ENCODE measurements at places on chromosomes 12 and 14.

DNA sequence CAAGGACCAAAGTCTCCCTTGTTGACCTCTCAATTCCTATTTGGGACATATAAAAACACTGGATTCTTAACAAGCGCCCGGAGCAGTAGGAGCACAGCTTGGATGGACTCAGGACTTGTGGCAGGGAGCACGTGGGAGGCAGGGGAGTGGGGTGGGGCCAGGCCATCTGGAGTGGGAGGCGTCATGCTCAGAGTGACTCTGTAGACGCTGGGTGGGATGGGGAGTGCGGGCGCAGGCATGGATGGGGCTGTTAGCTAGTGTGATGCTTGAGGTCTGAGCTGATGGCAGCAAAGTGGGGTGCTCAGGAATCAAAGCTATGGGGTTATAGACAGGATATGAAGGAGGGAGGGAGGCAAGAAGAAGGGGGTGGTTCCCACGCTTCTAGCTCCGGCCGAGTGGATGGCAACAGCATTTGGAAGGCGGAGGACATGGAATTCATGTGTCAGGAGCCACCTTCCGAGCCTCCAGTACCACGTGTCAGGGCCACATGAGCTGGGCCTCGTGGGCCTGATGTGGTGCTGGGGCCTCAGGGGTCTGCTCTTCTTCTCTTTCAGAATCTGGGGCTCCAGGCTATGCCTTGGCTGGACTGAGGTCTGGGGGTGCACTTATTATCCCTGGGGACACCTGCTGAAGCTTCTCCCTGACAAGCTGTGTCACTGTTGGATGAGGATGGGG, 26.2 kb downstream of the MEG3 start:
- DNase-seq = no peak

- peak; percentile 80 for DNase-seq
Observed at GRCh38 chr12:119544765-119545625, 48.6 kb upstream of the TMEM233 start.

- DNase-seq = no peak
Observed at GRCh38 chr14:68331426-68331825, 461.4 kb downstream of the ZFP36L1 start.

GRCh38 chr14:81265636-81266169, 44.9 kb upstream of the GTF2A1 start:
- DNase-seq = no peak

GRCh38 chr14:100962494-100962893, 59.0 kb upstream of the RTL1 start:
- no peak for DNase-seq

GRCh38 chr12:92899386-92900001, 29.6 kb downstream of the EEA1 start:
- DNase-seq = no peak

GRCh38 chr12:131454418-131455217, 256.3 kb upstream of the SFSWAP start:
- DNase-seq = peak; percentile 40

- DNase-seq = no peak
Observed at GRCh38 chr14:104994978-104995377, 9.4 kb downstream of the CLBA1 start.

- DNase-seq = no peak
Observed at GRCh38 chr12:19771858-19772257, 332.6 kb downstream of the AEBP2 start.

DNA sequence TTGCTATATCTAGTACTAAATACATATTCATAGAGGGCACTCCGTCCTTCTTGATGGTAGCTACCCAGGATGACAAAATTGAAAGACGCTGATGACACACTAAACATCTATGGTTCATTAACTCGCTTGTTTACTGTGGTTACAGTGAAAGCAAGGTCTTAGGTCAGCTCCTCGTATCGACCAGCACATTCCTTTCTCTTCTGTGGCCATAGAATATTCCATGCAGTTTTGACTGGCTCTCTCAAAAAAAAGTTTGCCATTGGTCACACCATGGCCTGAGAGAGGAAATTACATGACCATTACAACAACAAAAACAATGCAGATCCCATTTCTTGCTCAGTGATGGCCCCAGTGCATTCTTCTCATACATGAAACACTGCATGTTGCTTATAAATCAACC, 411.4 kb upstream of the SOX5 start:
- DNase-seq = no peak

- DNase-seq = no peak
Observed at GRCh38 chr14:53946404-53947093, 10.1 kb downstream of the BMP4 start.

- DNase-seq = peak; percentile 32
Observed at GRCh38 chr14:22471545-22472121, 117.4 kb downstream of the DAD1 start.

DNA sequence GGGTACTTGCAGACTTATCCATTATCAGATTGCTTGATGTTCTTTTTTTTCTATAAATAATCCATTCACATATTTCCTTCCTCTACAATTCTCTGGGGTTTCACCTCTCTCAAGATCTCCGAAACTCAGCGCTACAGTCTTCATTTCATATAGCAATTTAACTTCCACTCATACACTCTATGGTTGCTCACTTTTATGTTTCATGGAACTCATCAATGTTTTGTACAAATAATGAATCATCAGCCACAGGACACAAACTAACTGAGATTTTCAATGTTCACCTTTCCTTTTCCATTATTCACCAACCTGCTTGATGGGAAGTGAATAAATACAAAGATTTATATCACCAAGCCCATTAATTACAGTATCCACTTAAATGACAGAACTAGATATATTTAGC, 534.7 kb downstream of the LRFN5 start:
- no peak for DNase-seq

- DNase-seq = peak; percentile 14
Observed at GRCh38 chr12:75812271-75813018, 219.1 kb downstream of the PHLDA1 start.

- no peak for DNase-seq
Observed at GRCh38 chr12:51898506-51898905, 8.8 kb upstream of the ACVRL1 start.

- no peak for DNase-seq
Observed at GRCh38 chr14:36773136-36773540, 111.5 kb downstream of the PAX9 start.

DNA sequence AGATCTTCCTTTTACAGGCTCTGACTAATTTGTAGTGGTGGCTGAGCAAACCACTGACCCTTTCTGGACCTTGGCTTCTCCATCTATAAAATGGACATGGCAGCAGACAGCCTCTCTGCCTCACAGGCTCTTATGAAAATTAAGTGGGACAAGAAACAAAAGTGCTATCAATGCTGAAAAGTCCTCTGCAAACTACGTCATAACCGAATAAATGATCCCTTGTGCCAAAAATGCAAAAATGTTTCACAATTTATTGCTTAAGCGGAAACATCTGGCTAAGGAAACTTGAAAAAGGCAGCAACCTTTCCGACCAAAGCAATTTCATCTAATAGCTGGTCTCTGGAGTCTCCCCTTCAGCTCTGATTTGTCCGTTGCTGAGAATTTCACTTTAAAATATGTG, 108.5 kb upstream of the PLXNC1 start:
- DNase-seq = no peak

- no peak for DNase-seq
Observed at GRCh38 chr14:21023817-21024584, 860 bp downstream of the NDRG2 start.

DNA sequence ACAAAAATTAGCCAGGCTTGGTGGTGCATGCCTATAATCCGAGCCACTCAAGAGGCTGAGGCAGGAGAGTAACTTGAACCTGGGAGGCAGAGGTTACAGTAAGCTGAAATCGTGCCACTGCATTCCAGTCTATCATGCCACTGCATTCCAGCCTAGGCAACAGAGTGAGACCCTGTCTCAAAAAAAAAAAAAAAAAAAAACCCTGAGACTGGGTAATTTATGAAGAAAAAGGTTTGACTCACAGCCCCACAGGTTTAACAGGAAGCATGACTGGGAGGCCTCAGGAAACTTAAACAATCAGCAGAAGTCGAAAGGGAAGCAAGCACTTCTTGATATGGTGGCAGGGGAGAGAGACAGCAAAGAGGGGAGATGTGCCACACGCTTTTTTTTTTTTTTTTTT, 123.2 kb downstream of the GXYLT1 start:
- no peak for DNase-seq

DNA sequence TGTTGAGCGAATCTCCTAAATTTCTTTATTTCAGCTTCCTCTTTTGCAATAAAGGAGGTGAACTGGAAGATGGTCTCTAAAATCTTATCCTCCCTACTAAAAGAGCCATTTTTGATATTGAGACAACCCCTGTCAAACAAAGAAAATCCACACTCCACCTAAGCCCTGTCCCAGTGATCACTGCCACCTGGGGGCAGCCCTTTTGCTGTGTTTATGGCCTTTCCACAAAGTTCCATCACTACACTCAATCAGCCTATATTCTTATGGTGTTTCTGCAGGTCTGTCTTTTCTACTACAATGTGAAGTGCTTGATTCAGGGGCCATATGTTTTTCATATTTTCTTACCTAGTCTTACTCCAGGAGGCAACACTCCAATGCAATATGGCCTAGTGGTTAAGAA, 163.7 kb downstream of the BMP4 start:
- DNase-seq = no peak

DNA sequence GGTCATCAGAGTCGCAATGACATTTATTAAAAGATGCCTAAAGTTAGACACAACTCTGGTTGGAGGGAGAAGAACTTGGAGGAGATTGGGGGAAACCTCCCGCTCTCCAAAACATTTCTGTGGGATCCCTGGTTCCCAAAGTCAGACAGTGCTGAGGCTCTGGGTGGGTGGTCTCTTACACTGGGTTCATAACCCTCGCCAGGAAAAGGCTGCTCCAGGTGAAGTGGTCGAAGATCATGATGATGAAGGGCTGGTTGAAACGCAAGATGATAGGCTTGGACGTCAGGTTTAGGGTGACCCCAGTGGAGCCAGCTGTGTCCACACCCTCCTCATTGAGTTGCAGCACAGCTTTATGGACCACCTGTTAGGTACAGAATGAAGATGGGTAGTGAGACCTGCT, 11.2 kb upstream of the SERPINA10 start:
- no peak for DNase-seq

DNA sequence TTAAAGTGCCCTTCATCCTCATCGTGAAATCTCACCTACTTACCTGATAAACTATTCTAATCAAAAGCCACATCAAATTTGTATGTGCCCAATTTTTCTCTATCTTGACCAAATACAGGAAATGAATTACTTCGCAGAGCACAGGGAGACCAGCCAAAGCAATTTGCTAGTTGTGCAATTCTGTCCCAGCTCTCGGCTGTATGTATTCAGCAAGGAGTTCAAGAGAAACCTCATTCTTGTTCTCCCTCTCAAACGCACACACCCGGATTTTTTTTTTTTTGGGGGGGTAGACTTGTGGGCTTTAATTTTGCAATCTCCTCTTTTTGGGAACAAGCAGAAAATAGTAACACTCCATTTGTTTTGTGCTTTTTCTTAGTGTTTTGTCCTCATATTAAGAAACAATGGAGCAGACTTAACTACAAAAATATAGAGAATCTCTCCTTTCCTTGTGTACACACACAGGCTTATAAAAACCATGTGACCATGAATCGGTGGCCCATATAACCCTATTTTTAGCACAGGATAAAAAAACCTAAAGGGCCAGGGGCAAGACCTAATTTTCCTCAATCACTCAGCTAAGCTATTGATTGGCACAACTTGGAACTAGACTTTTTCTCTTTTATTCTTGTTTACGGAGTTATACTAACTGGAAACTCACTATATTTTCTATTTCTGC, 64.2 kb downstream of the MBIP start:
- no peak for DNase-seq

- DNase-seq = no peak
Observed at GRCh38 chr14:32480337-32480736, 151.2 kb downstream of the AKAP6 start.

DNA sequence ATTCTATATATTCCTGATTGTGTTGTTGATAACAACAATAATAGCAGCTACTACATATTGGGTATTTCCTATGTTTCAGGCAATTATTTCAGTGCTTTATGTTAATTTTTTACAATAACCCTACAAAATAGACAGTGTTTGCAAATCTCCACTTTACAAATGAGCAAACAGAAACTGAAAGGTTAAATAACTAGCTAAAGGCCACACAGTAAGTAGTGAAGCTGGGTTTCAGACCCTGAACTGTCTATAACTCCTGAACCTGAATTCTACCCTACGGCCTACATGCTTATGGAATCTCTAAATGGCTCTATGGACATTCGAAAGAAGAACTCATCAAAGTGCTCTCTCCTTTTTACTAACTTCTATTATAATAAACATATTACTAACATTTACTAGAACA, 19.7 kb upstream of the NUDT4 start:
- no peak for DNase-seq

GRCh38 chr14:93963692-93964091, 12.7 kb downstream of the ASB2 start:
- no peak for DNase-seq

DNA sequence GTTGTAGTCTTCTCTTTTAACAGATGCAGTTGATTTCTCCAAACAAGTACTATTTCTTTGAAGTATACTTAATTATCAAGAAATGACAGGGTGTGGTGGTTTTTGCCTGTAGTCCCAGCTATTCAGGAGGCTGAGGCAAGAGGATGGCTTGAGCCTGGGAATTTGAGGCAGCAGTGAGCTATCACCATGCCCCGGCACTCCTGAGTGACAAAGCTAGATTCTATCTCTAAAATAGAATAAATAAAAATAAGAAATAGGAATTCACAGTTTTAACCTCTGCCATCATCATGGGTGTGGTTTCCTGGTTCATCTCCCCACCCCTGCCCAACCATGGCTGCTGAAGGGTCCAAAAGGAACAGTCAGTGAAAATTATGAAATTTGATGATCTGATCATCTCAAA, 290.2 kb upstream of the FLRT2 start:
- no peak for DNase-seq

- DNase-seq = peak; percentile 75
Observed at GRCh38 chr12:49336645-49337584, at the start of gene C1QL4. Gene C1QL4 (minus strand): TSS chr12:49337188. CDS start chr12:49336477, 711 bp downstream.

- DNase-seq = peak; percentile 78
Observed at GRCh38 chr12:107057071-107057834, 36.1 kb downstream of the CRY1 start.

- no peak for DNase-seq
Observed at GRCh38 chr14:52834440-52834842, 43.0 kb upstream of the GNPNAT1 start.

DNA sequence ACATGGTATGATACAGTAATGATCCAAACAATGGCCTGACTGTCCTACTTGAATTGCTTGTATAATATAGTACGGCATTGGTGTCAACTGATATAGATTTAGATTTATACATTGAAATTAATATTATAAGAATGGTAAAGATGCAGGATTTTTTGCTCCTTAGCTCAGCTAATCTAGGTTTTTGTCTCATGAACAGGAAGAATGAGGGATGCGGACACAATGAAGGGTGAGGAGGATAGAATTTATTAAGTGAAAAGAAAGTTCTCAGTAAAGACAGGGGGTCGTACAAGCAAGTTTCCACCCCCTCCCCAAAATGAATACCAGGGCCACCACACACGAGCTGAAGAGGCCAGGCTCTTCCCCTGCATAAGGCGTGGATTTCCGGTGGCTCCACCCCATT, 96.1 kb downstream of the KCNA5 start:
- no peak for DNase-seq

DNA sequence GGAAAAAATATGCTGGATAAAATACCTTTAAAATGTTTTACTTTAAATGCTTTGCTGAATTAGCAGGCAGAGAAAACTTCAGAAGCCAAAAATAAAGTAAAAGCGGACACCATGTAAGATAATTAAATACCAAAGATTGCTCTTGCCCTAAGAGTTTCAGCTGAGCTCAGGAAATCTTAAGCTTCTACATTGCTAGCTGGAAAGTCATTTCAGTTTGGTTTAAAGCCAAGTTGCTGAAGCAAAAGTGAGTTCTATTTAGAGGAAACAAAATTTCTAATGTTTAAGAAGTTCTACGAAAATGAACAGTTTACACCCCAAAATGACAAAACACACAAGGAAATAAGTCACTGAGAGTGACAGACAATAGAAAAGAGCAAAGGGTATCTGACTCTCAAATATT, 310.0 kb downstream of the ADAMTS20 start:
- no peak for DNase-seq
